ENCODE measurements at places on chromosomes 11 and 22.

DNA sequence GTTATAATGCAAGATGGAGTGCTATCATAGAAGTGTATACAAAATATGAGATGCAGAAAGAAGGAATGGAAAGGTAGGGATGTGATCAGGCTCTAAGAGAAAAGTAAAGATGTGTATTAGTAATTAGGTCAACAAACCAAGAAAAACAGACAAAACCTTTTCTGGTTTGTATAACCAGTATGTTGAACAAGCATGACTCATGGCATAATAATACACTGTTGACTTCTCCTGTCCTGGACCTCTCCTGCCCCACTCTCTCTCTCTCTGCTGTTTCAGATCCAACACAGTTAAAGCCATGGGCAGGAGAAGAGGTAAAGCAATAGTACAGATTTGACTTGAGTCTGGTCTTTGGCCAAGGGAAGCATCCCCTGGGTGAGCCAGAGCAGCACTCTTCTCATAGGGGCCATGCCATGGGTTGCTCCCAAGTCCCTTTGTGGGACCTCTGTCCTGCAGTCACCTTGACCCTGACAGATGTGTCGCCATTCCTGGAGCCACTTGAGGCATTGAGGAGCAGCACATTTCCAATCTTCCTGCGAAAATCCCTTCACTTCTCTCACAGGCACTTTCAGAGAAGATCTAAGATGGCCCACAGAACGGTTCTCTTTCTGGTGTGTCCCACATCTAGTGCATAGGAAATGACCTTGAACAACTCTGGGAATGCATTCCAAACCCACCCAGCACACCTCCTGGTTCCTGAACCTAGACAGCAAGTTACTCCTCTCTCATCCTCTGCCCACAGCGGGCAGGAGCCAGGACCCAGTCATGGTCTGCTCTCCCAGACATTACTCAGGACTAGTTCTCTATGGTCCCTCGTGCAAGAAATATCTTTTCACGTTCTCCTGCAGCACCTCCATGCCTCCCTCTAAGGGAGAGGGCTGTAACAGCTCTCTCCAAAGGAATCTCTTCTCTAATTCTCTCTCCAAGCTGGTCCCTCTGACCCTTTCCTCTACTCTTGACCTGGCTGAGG is 58.2 kb upstream of the PRSS23 start:
- H3K27ac ChIP-seq, result peak overlapping the region; percentile 64
- no peaks in the 10 kb centered on the region for H3K27me3 ChIP-seq
- peaks cover 18% of the 10 kb centered on the region for H3K4me1 ChIP-seq
- DNase-seq, result no peak

- H3K4me3 ChIP-seq, result no peak overlapping the region
- no peak for DNase-seq
- H3K36me3 ChIP-seq, result no peaks in the 10 kb centered on the region
- H3K4me1 ChIP-seq, result peaks cover 68% of the 10 kb centered on the region
- no peak overlapping the region for H3K27ac ChIP-seq
- H3K27me3 ChIP-seq, result no peaks in the 10 kb centered on the region
These were observed 23.0 kb downstream of the CRKL start for GRCh38 chr22:20940186-20940651.

- no peak overlapping the region for H3K27ac ChIP-seq
- no peaks in the 10 kb centered on the region for H3K36me3 ChIP-seq
- H3K4me1 ChIP-seq, result peaks cover 30% of the 10 kb centered on the region
- no peak overlapping the region for H3K4me3 ChIP-seq
- no peaks in the 10 kb centered on the region for H3K27me3 ChIP-seq
These were observed 30.2 kb downstream of the USP47 start for GRCh38 chr11:11871991-11872401.

GRCh38 chr11:125211191-125211947 is 46.8 kb downstream of the PKNOX2 start:
- peaks cover 64% of the 10 kb centered on the region for H3K4me1 ChIP-seq
- H3K4me3 ChIP-seq, result no peak overlapping the region
- no peaks in the 10 kb centered on the region for H3K27me3 ChIP-seq
- peak; percentile 54 for DNase-seq
- H3K36me3 ChIP-seq, result no peaks in the 10 kb centered on the region

- H3K27me3 ChIP-seq, result peaks cover 74% of the 10 kb centered on the region
- no peaks in the 10 kb centered on the region for H3K36me3 ChIP-seq
- H3K27ac ChIP-seq, result no peak overlapping the region
- peak overlapping the region; percentile 39 for H3K4me3 ChIP-seq
These were observed 22.1 kb upstream of the BDNF start for GRCh38 chr11:27722117-27722952.

- H3K27me3 ChIP-seq, result no peaks in the 10 kb centered on the region
- no peaks in the 10 kb centered on the region for H3K36me3 ChIP-seq
- peaks cover 40% of the 10 kb centered on the region for H3K4me1 ChIP-seq
- no peak overlapping the region for H3K4me3 ChIP-seq
These were observed 48.4 kb downstream of the PDE2A start for GRCh38 chr11:72625691-72626413.

- H3K36me3 ChIP-seq, result no peaks in the 10 kb centered on the region
- H3K27me3 ChIP-seq, result no peaks in the 10 kb centered on the region
- no peak for DNase-seq
- no peaks in the 10 kb centered on the region for H3K4me1 ChIP-seq
- H3K4me3 ChIP-seq, result no peak overlapping the region
These were observed 7.4 kb upstream of the CLPB start for GRCh38 chr11:72441752-72442207.

GRCh38 chr22:26589845-26590736 is at the start of gene TPST2:
Gene TPST2, minus strand, starts transcription at chr22:26590132. Its CDS starts 48,502 bp downstream, at chr22:26541630.
- DNase-seq, result peak; percentile 75
- no peaks in the 10 kb centered on the region for H3K36me3 ChIP-seq
- peak within 1 kb of the TSS; percentile 97 for H3K27ac ChIP-seq
- peak within 1 kb of the TSS; percentile 95 for H3K4me3 ChIP-seq

GRCh38 chr11:73311394-73311869 is 3.4 kb downstream of the ARHGEF17 start:
- no peaks in the 10 kb centered on the region for H3K36me3 ChIP-seq
- peak overlapping the region; percentile 65 for H3K4me3 ChIP-seq
- no peaks in the 10 kb centered on the region for H3K27me3 ChIP-seq
- peaks cover 4% of the 10 kb centered on the region for H3K4me1 ChIP-seq
- no peak for DNase-seq

GRCh38 chr11:14904745-14905103 is 12.7 kb upstream of the CYP2R1 start:
- peak overlapping the region; percentile 50 for H3K4me3 ChIP-seq
- H3K4me1 ChIP-seq, result peaks cover 9% of the 10 kb centered on the region
- peak; percentile 24 for DNase-seq
- no peaks in the 10 kb centered on the region for H3K36me3 ChIP-seq
- no peak overlapping the region for H3K27ac ChIP-seq
